LNCaP clone FGC (cell line): ENCODE measurements at places on chromosomes 4 and X.

DNA sequence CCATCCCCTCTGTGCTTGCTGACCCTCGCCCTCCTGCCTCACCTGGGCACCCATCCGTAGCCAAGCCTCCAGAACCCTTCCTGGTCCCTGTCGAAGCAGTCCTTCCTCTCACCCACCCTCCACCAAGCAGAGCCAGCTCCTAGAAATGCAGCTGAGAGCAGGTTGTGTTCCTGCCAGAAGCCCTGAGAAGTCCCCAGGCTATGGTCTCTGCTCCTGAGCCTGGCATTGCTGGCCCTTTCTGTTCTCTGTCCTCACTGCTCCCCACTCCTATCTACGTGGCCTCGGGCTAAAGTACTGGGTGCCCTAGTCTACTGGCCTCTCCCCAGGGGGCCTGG is 2.1 kb upstream of the CPZ start:
- DNase-seq, result no peak

DNA sequence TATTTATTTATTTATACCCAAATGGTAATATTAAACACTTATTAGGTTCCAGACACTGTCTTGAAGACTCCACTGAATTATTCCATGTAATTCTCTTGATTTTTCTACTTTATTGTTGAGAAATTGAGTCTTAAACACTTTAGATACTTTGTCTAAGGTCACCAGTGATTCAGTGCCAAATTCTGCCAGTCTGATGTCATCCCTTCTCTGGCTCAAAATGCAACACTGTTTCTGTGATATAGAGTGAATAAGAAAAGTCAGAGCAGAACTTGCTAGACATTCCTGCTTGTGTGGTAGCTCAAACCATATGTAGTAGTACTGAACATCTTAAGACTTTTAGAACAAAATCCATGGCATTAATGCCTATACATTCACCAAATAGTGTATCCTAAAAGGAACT is 164.3 kb downstream of the GABRB1 start:
- DNase-seq, result no peak

DNA sequence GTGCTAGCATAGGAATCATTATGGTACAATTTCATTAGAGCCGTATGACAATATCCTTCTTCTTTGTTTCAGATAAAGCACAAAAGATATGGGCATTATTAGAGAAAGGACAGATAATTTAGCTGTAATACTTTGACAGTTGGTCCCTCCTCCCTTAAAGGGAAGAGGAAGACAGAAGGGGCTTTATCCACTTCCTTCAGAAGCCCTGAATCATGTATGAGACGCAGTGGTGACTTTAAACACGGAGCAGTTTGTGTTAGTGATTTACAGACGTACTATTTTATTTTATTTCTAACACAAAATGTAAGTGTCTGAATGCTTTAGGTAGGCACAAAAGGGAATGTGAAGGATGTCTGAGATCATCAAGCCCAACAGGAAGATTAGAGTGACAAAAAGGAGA is 467.7 kb downstream of the IL15 start:
- DNase-seq, result no peak

- no peak for DNase-seq
Observed at GRCh38 chrX:24325231-24325630, 11.4 kb upstream of the SUPT20HL2 start.

- no peak for DNase-seq
Observed at GRCh38 chrX:106791495-106791894, 11.0 kb upstream of the TBC1D8B start.

DNA sequence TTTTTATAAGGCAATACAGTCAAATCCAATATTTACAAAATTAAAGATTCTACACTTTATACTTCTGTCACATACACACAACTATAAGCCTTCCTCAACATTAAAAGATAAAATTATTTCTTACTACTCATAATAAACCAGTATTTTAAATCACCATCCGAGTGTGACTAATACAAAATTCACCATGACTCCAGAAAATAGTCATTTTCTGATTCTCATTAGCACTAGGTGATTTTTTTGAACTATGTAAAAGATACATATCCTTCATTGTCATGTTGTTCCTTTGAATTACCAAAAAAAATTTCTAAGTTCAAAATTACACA is 646 bp upstream of the SLC7A11 start:
- DNase-seq, result no peak

- no peak for DNase-seq
Observed at GRCh38 chrX:149568701-149569296, 18.5 kb downstream of the MAGEA9B start.

- DNase-seq, result no peak
Observed at GRCh38 chr4:1723131-1723801, 1.9 kb downstream of the TACC3 start.

DNA sequence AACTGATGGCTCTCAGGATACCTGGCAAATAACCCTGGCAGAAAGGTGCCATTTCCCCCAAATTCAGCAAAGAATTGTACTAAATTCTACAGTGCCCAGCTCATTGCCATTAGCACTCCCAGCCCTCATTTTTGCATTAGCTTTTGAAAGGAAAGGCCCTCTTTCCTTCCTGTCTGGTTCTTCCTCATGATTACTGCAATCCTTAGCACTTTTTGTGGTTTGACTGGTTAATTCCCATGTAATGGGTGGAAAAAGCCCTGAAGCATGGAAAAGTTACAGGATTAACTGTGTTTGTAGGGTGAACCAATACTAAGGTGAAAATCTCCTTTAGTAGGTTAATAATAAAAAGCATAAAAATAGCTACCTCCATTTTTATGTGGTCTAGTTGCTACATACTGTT is 139.5 kb downstream of the NPNT start:
- no peak for DNase-seq

DNA sequence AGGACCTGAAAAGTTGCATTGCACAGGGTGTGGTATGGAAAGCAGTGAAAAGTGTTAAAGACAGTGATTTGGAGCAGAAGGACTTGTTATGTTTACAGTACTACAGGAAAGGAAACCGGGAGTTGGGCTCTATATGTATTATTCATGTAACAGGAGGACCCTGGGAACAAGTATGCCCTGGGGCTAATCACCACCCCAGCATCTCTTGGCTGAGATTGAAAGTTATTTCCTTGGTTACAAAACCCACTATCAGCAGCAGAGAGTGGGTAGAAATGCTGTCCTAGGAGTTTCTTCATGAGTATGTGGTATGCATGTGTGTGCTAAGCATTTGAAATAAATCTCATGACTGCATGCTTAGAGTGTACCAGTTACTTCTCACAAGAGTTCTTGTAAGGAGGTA is 46.9 kb downstream of the STK32B start:
- DNase-seq, result no peak

DNA sequence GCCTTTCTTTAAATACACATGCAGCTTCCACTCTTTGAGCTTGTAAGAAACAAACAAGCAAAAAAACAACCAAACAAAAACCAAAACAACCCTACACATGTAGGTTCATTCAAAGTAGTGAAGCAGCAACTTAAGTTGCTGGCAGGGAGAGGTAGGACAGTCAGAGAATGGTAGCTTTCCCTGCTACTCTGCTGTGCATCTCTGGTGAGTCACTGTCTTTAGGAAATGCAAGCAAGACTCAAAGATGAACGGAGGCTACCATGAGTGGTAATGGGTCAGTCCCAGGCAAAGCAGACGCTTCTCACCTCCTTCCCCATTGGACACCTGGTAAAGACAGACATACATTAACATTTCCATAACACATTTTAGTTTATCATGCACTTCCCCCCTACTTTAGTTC is 43.2 kb downstream of the PGRMC2 start:
- DNase-seq, result no peak

- peak; percentile 90 for DNase-seq
Observed at GRCh38 chr4:140150636-140150885, 3.4 kb downstream of the MAML3 start.

- no peak for DNase-seq
Observed at GRCh38 chrX:138669693-138670092, 41.8 kb downstream of the FGF13 start.

DNA sequence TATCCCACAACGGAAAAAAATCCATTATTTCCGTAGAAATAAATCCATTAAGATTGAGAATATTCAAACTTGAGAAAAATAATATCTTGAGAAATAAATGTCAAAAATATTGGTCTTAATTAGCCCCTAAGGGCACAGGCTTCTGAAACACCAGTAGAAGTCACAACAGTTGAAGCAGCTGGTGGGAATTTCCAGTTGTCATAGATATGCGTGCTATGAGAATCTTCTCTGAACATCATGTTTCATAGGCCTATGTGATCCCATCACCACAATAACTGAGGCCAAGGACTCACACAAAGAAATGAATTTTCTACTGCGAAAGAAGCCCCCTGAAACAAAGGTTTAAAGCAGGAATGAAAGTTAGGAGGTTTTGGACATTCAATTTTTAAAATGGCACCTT is 292.0 kb downstream of the DTHD1 start:
- DNase-seq, result no peak

- no peak for DNase-seq
Observed at GRCh38 chrX:41110801-41111625, 25.8 kb downstream of the USP9X start.

DNA sequence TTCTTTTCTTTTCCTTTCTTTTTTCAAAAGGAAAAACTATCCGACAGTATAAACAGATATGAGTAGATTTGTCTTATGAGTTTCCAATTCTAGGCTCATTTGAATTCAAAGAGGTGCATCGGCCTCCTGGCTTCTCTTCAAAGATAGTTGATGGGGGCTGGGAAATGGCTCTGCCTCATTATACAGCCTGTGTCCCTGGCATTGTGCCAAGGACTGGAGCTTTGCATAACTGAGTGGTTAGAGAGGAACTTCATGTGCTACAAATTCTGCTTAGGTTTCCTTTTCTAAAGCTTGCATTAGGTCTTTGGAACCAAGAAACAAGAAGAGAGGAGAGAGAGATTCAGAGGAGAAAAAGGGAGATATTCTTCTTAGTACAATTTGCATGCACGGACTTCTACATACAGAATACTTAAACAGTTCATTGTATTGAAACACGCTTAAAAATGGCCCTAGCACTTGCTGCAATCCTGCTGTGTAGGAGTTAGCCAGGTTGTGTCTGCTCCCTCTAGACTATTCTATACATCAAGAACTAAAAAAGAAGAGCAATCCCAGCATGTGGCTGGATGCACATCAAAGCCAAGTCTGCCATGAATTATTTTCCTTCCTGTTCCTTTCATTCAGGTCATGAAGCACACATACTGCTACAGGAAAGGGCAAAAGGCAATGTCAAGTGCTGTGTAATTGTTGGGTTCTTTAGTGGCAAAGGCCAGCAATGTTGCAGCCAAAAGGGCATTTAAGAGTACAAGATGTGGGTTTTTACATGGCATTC is 70.9 kb downstream of the INTS12 start:
- no peak for DNase-seq

DNA sequence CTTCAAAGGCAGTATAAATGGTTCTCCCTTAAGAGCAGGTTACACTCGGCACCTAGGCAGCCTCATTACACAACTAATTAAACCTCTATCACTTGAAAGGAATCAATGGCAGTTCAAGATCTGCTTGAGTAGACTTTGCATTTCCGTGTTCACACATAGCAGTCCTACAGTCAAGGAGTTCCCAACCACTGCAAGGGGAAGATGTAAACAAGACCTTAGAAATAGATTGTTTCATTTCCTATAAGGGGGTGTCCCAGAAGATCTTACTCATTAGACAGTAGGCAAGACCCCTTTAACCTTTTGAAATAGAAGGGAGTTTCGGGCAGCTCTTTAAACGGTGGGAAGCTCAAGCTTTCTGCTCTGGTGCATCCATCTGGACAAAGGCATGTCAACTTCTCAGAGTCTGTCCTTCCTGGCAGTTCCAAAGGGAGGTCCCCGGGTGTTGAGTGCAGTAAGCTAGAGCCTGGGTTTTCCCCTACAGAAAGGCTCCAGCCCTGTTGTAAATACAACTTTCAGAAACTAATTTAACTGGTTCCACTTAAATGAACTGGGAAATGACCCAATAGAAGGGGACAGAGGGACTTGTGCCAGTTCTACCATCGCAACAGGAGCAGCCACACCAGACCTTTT is 150.8 kb downstream of the RBMX2 start:
- DNase-seq, result no peak

DNA sequence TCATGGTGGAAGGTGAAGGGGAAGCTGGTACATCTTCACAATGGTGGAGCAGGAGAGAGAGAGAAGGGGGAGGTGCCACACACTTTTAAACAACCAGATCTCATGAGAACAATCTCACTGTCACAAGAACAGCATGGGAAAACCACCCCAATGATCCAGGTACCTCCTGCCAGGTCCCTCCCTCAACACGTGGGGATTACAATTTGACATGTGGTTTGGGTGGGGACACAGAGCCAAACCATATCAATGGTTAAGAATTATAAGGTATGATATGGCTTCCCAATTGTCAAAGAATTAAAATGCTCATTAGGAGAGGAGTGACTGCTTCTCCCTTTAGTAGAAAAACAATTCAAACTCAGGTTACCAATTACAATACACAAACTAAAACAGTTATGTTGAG is 143.3 kb downstream of the PDLIM5 start:
- no peak for DNase-seq

- no peak for DNase-seq
Observed at GRCh38 chr4:173177232-173177631, 8.6 kb downstream of the GALNT7 start.

GRCh38 chr4:150217192-150217591 is 138.9 kb downstream of the DCLK2 start:
- peak; percentile 26 for DNase-seq
